Putamen (tissue), 1 donor: ENCODE measurements at places on chromosomes 2 and 18.

- no peak for DNase-seq
Measured at GRCh38 chr2:79100285-79100684, 12.5 kb upstream of the REG1B start.

- no peak for DNase-seq
Measured at GRCh38 chr2:83595926-83596325, 863.2 kb downstream of the SUCLG1 start.

DNA sequence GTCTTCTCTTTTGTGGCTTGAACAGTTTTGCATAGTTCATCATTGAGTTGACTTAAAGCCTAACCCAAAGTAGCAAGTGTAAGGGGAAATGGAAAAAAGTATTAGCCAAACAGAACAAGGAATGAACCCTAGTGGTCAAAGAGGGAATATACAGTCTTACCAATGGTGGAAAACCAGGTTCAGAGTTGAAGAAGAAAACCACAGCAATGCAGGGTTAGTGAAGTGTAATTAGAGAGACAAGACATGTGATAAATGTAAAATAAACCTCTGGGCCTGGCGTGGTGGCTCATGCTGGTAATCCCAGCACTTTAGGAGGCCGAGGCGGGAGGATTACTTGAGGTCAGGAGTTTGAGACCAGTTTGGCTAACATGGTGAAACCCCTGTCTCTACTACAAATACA lies 2.4 kb downstream of the TTN start:
- DNase-seq, result no peak

DNA sequence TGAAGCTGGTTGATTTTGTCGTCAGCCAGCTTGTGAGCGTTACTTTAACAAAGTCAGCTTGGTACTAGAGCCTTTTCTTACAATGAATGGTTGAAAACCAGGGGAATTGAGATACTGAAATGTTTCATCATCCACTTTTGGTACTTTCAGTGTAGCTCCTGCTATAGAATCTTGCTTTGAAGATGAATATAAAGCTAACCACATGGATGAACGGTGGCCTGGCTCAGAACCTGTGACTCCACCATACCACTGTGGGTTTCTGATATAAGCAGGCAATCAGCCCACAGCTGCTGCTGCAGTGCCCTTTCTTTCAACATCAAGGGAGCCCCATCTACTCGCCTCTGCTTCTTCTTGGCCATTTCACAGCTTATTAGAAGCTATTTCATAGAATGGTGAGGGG lies 53.2 kb upstream of the GPR45 start:
- no peak for DNase-seq

GRCh38 chr18:48904091-48904490 lies 46.7 kb downstream of the SMAD7 start:
- DNase-seq, result no peak

DNA sequence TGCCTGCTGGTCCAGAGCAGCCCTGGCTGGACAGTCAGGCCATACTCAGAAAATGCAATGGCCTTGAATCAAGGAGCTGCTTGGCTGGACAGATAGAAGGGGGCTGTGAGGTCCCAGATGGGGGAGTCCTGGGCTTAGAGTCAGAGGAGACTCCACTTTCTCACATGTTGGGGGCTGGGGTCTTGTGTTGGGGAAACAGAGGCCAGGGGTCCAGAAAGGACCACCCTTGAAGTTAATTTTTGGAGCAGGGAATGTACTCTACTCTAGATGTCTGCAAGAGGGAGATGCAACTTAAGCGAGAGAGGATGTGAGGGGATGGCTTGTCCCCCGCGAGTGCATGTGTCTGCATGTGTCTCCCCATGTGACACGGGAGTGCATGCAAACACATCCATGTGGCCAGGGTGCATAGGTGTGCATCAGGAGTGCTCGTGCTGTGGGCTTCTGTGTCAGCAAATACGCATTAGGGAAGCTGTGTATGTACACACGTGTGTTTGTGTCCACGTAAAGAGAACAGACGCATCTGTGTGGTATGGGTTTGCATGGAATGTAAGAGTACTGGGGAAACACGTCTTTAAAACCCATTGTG lies 303.2 kb downstream of the MYCN start:
- no peak for DNase-seq

DNA sequence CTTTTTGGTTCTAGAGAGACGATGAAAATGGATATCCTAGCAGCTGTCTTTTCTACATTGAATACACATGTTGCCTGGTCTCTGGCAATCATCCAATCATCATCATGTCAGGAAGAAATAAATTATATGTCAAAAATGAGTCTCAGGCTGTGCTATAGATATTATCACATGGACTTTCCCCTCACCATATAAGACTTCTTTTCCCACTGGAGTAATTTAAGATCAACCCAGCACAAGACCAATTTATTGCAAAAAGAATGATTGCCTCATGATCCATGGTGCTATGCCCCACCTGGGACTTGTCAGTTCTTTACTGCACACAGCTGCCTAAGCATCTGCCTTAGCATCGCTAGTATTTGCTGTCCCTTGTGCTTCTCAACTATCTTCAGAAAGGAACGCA lies 783.7 kb upstream of the TMEFF2 start:
- no peak for DNase-seq

- no peak for DNase-seq
Measured at GRCh38 chr2:157748371-157749142, 119.9 kb upstream of the ACVR1C start.

DNA sequence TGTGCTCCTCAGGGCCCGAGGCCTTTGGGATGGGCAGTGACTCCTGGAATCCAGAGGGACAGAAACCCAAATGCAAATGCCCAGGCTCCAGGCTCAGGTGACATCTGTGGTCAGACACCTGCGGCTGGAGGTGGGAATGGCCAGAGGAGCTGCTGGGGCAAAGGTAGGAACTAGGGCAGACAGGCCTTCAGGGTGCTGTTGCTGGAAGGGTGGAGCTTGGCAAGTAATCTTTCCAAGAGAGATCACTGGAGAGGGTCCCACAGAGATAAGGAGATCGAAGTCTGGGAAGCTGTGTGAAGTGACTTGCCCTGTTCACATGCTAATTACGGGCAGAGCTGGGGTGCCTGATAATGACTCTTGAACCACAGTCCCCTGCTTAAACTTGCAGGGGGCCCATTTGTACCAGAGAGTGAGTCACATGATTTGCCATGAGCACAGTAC lies 82.4 kb downstream of the ACAA2 start:
- no peak for DNase-seq
